ENCODE measurements at places on chromosomes 3 and 15. TPM values are rescaled to one million over a fixed set of nuclear protein-coding genes. Genes with fewer than 3 reads are reported as not detected.

Gene PLA2G4F
- 0.18 TPM for total RNA-seq

Gene GOLGA6A
- not detected for total RNA-seq

- no peak overlapping the region for H3K27ac ChIP-seq
- no peaks in the 10 kb centered on the region for H3K27me3 ChIP-seq
- peaks cover 8% of the 10 kb centered on the region for H3K4me1 ChIP-seq
- no peak overlapping the region for H3K4me3 ChIP-seq
- DNase-seq, result no peak
Measured at GRCh38 chr3:112321867-112322652, 10.9 kb upstream of the CD200 start.

Gene OIP5
- 0.28 TPM for total RNA-seq

- no peaks in the 10 kb centered on the region for H3K36me3 ChIP-seq
- no peak for DNase-seq
- H3K27me3 ChIP-seq, result no peaks in the 10 kb centered on the region
- no peak overlapping the region for H3K27ac ChIP-seq
Measured at GRCh38 chr3:136949146-136949545, 8.6 kb upstream of the IL20RB start.

- H3K36me3 ChIP-seq, result no peaks in the 10 kb centered on the region
- H3K27me3 ChIP-seq, result no peaks in the 10 kb centered on the region
- H3K4me3 ChIP-seq, result no peak overlapping the region
- H3K27ac ChIP-seq, result no peak overlapping the region
Measured at GRCh38 chr15:41102854-41103253, 13.2 kb downstream of the INO80 start.

Gene CCR1
- 1.2 TPM for total RNA-seq

GRCh38 chr15:91067036-91067435, 33.0 kb upstream of the SV2B start:
- H3K4me3 ChIP-seq, result no peak overlapping the region
- no peak overlapping the region for H3K27ac ChIP-seq
- no peak for DNase-seq
- H3K27me3 ChIP-seq, result no peaks in the 10 kb centered on the region
- H3K36me3 ChIP-seq, result no peaks in the 10 kb centered on the region

GRCh38 chr3:129558772-129559564, 16.0 kb downstream of the H1-8 start:
- DNase-seq, result no peak
- H3K4me3 ChIP-seq, result no peak overlapping the region
- H3K4me1 ChIP-seq, result no peaks in the 10 kb centered on the region
- no peak overlapping the region for H3K27ac ChIP-seq
- no peaks in the 10 kb centered on the region for H3K36me3 ChIP-seq

Gene MORC1
- total RNA-seq, result not detected

DNA sequence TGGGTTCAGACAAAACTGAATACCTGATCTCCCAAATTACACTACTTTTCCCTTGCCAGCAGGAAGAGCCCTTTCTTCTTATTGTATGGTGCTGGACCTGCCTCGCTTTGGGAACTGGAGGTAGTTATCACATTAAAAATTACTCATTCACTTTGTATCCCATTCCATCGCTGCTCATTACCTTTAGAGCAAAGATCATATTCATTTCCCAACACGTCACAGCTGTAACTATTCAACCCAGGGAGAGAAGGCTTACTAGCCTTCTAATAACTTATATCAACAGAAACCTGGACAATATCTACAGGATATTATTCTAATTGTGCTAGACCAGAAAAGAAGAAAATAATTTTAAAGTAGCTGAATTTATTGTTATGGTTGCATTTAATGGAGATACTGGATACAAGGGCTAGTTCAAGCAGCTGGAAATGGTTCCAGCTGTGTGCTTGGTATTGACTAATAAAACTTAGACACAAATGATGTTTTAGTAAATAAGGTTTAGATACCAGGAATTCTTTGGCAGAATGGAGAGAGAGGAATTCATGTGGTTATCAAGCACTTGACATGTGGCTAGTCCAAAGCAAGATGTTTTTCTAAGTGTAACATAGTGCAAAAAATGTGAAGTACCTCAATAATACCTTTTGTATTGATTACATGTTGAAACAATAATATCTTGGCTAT, 656.3 kb downstream of the ROBO1 start:
- H3K4me1 ChIP-seq, result no peaks in the 10 kb centered on the region
- H3K27me3 ChIP-seq, result no peaks in the 10 kb centered on the region
- no peak for DNase-seq
- H3K36me3 ChIP-seq, result no peaks in the 10 kb centered on the region
- no peak overlapping the region for H3K4me3 ChIP-seq

GRCh38 chr3:157240408-157240807, 80.5 kb upstream of the CCNL1 start:
- H3K4me1 ChIP-seq, result no peaks in the 10 kb centered on the region
- no peaks in the 10 kb centered on the region for H3K27me3 ChIP-seq
- no peak for DNase-seq
- H3K27ac ChIP-seq, result no peak overlapping the region
- H3K36me3 ChIP-seq, result no peaks in the 10 kb centered on the region

DNA sequence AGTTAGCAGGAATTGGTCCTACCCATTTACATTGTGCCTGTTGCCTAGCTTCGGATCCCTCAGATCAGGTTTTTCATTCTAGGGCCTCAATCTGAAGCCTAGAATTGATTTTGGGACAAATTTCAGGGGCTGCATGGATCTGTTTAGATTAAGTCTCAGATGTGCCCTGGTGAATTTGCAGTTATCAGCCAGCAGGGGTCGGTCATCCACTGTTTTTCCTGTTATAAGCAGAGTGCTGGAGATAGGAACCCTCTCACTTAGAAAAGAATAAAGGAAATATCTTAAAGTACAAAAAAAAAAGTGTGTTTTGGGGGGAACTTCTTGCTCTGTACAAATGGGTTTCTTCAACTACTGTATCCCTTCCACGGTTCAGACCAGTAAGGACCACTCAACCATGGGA, 212.5 kb downstream of the BCHE start:
- H3K4me3 ChIP-seq, result no peak overlapping the region
- H3K27me3 ChIP-seq, result no peaks in the 10 kb centered on the region
- no peaks in the 10 kb centered on the region for H3K4me1 ChIP-seq
- no peaks in the 10 kb centered on the region for H3K36me3 ChIP-seq
- no peak overlapping the region for H3K27ac ChIP-seq

Gene LRRC15
- total RNA-seq, result 0.25 TPM

Gene USF3
- 8.2 TPM for total RNA-seq

Gene UQCC5
- total RNA-seq, result 11.2 TPM

DNA sequence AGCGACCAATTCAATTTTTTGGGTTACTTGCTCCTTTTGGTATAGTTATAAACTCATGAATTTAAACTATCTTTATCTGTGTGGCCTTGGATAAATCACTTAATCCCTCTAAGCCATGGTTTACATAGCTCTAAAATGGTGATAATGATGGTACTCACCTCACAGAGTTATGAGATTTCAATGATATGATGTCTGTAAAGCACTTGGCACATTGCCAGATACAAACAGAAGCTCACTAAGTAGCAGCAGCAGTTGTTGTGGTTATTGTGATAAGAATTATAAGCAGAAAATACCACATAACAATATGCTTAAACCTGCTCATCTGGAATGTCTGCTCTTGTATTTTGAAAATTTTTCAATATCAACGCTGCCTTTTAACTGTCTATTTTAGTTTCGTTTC, 185.1 kb upstream of the SNTN start:
- no peak overlapping the region for H3K27ac ChIP-seq
- H3K4me3 ChIP-seq, result no peak overlapping the region
- no peaks in the 10 kb centered on the region for H3K27me3 ChIP-seq
- no peaks in the 10 kb centered on the region for H3K36me3 ChIP-seq
- DNase-seq, result no peak

Gene CFAP20DC
- 0.23 TPM for total RNA-seq

GRCh38 chr15:81091889-81092558, 42.0 kb upstream of the CFAP161 start:
- DNase-seq, result no peak
- H3K27ac ChIP-seq, result no peak overlapping the region
- no peaks in the 10 kb centered on the region for H3K36me3 ChIP-seq
- H3K27me3 ChIP-seq, result no peaks in the 10 kb centered on the region
- no peak overlapping the region for H3K4me3 ChIP-seq

- H3K4me1 ChIP-seq, result no peaks in the 10 kb centered on the region
- no peaks in the 10 kb centered on the region for H3K36me3 ChIP-seq
- no peak for DNase-seq
- H3K27ac ChIP-seq, result no peak overlapping the region
Measured at GRCh38 chr3:71876135-71877105, 91.5 kb upstream of the PROK2 start.

DNA sequence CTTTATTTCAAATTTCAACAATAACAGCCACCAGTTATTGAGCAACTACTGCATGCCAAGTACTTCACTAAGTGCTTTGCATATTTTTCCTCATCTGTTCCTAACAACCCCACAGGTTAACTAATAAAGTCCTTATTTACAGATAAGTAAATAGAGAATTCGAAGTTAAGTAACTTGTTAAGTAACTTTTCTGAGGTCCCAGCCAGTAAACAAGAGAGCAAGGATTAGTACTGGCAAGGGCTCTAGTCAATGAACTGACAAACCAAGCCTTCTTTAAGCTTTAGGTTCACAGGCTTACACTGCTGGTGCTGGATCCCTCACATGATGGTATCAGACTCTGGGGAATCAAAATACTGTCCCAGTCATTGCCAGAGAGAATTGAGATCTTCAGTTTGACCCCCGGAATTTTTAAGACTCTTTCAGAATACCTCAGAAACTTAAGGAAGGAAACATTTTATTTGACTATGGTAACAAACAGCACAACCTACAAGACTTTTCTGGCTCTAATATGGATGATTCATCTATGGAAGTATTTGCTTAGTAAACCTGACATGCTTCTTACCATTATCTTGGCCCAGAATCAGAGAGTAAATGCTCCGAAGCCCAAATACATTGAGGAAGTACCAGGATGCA, 16.5 kb downstream of the EMC3 start:
- no peak for DNase-seq
- no peak overlapping the region for H3K27ac ChIP-seq
- H3K4me3 ChIP-seq, result no peak overlapping the region
- no peaks in the 10 kb centered on the region for H3K4me1 ChIP-seq
- H3K36me3 ChIP-seq, result no peaks in the 10 kb centered on the region
- no peaks in the 10 kb centered on the region for H3K27me3 ChIP-seq

- no peaks in the 10 kb centered on the region for H3K36me3 ChIP-seq
- no peak overlapping the region for H3K4me3 ChIP-seq
- H3K27me3 ChIP-seq, result no peaks in the 10 kb centered on the region
- DNase-seq, result no peak
- H3K27ac ChIP-seq, result no peak overlapping the region
Measured at GRCh38 chr3:31248563-31248992, 284.1 kb upstream of the STT3B start.

DNA sequence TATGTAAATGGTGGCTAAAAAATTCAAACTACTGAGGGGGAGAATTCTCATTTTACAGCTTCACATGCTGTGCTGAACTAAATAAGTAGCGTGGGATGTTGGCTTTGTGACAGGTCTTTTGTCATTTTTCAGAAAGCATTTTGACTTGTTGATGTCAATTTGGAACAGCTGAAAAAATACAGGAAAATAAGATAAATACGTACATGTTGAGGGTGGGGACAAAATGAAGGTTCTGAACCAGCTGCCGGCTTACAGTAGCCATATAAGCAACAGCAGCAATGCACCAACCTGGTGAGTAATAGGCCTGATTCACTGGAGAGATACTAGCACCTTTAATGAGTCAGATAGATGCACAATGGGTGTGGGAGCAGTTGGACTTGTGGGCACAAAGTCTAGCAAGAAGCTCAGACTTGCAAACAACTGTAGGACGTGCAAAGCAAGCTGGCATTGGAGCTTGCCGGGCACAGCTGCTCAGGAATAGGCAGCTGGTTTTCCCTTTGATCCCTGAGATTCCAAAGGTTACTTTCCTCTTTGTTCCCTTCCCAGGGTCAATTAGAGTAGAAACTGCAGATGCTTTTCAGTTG, 12.9 kb downstream of the B3GNT5 start:
- H3K27ac ChIP-seq, result no peak overlapping the region
- H3K27me3 ChIP-seq, result no peaks in the 10 kb centered on the region
- no peak for DNase-seq
- H3K4me3 ChIP-seq, result no peak overlapping the region
- H3K4me1 ChIP-seq, result peaks cover 15% of the 10 kb centered on the region

- no peak overlapping the region for H3K27ac ChIP-seq
- no peak for DNase-seq
- no peak overlapping the region for H3K4me3 ChIP-seq
- H3K4me1 ChIP-seq, result no peaks in the 10 kb centered on the region
Measured at GRCh38 chr3:196643201-196643749, 3.8 kb downstream of the NRROS start.

GRCh38 chr3:158830391-158830790, 28.5 kb downstream of the MFSD1 start:
- no peaks in the 10 kb centered on the region for H3K27me3 ChIP-seq
- H3K36me3 ChIP-seq, result no peaks in the 10 kb centered on the region
- no peak overlapping the region for H3K4me3 ChIP-seq
- no peak for DNase-seq
- H3K27ac ChIP-seq, result no peak overlapping the region

GRCh38 chr3:113450911-113451310, 9.6 kb upstream of the CFAP44 start:
- H3K4me3 ChIP-seq, result no peak overlapping the region
- no peak overlapping the region for H3K27ac ChIP-seq

DNA sequence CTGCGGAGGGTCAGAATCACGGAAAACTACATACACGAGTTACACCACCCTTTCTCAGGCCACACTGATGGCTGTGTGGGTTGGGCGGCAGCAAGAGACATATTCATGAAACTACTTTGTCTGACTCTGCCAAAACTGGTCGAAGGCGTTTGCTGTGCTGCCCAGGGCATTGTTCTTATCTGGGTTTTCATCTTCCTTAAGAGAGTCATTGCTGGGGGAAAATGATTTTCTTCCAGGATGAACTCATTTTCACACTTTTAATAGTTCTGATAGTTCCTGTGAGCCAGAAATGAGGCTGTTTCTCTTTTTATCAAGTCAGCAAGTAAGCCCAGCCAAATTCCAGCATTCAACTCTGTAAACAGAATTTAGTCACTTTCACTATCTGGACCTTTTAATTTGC, 47.6 kb downstream of the TRIM71 start:
- no peak overlapping the region for H3K4me3 ChIP-seq
- no peaks in the 10 kb centered on the region for H3K36me3 ChIP-seq
- H3K27me3 ChIP-seq, result no peaks in the 10 kb centered on the region
- H3K4me1 ChIP-seq, result no peaks in the 10 kb centered on the region
- H3K27ac ChIP-seq, result no peak overlapping the region

- H3K4me3 ChIP-seq, result no peak overlapping the region
- H3K4me1 ChIP-seq, result no peaks in the 10 kb centered on the region
- no peaks in the 10 kb centered on the region for H3K27me3 ChIP-seq
- no peak for DNase-seq
Measured at GRCh38 chr15:71469413-71469812, 340.9 kb upstream of the NR2E3 start.

DNA sequence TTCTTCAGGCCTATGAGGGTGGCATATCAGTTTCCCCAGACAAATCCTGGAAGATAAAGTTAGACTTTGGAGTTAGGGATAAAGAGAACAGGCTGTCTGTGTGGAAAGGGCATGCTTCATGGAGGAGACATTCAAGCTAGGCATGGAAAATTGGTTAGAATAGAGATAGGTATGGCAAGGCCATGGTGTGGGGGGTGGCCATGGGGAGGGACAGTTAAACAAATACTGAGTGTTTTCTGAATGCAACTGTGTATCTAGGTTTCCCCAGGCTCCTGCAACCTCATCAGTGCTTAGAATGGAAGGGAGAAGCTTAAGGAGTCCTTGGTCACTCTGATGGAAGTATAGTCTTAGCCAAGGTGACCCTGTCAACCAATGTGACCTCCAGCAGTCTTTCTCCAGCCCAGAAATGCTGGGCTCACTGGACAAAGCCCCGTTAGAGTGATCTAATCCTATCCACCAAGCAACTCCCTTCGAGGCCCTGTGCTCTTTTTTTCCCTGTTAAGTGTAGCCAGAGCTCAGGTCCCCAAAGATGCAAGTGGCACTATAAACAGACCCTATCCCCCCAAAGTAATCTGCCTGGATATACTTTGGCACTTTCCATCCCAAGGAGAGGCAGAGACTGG, 5.5 kb upstream of the PKM start:
- DNase-seq, result no peak
- H3K36me3 ChIP-seq, result peaks cover 10% of the 10 kb centered on the region
- no peaks in the 10 kb centered on the region for H3K27me3 ChIP-seq
- H3K4me1 ChIP-seq, result peaks cover 7% of the 10 kb centered on the region

Data from pancreas (tissue), 10 donors.